ENCODE measurements at places on chromosomes 2 and 18. TPM values are rescaled to one million over a fixed set of nuclear protein-coding genes. Genes with fewer than 3 reads are reported as not detected.

DNA sequence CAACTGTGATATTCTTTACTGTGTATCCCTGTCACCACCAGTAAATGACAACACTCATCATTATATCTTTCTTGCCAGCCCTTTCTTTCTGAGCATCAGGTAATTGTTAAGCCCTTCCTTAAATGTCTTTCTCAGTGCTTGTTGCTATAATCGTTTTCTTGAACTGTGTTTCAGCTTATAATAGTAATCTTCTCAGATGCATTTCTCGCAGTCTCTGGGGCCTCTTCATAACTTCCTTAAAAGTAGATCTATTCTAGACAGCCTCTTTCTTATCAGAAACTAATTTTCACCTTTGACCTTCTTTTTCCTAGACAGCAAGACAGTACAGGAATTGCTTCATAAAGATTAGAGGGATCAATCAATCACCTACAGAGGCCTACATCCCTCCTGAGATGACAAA, 648.1 kb downstream of the CPS1 start:
- no peak for DNase-seq
- H3K36me3 ChIP-seq: no peaks in the 10 kb centered on the region
- H3K27me3 ChIP-seq: no peaks in the 10 kb centered on the region
- peaks cover 8% of the 10 kb centered on the region for H3K4me1 ChIP-seq
- no peak overlapping the region for H3K4me3 ChIP-seq

DNA sequence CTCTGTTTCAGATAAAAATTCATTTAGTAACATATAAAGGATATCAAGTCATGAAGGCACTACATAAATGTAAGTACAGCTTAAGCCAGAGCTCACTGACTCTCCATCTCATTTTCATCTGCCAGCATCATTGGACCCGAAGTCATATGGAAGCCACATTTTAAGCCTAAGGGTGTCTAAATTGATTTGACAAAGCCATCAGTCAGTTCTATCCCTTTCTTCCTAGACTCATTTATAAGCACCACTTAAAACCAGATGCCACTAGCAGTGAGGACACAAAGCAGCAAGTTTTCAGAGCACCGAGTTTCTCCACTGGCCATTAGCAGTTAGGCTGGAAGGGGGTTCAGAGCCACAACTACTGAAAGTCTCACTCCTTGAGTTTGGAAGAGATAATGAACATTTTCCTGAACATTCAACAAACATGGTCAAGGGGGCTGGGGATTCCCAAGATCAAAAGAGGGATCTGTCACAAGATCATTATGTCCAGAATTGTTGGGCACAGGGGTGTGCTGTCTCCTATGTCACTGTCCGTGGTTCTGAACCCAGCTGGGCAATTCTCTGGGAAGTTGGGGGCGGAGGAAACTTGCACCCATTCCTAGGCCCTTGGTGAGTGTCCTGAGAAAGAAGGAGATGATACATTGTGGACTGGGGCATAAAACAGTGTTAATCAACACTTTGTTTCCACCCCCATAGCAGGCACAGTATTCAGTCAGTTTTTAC, 158.5 kb upstream of the LMAN1 start:
- H3K27ac ChIP-seq: peak overlapping the region; percentile 87
- H3K36me3 ChIP-seq: no peaks in the 10 kb centered on the region
- H3K4me1 ChIP-seq: peaks cover 26% of the 10 kb centered on the region
- H3K27me3 ChIP-seq: no peaks in the 10 kb centered on the region
- DNase-seq: peak; percentile 75

- no peaks in the 10 kb centered on the region for H3K27me3 ChIP-seq
- H3K27ac ChIP-seq: no peak overlapping the region
- no peaks in the 10 kb centered on the region for H3K4me1 ChIP-seq
- no peak overlapping the region for H3K4me3 ChIP-seq
- H3K36me3 ChIP-seq: no peaks in the 10 kb centered on the region
- DNase-seq: peak; percentile 76
These were observed 63.0 kb upstream of the TWIST2 start for GRCh38 chr2:238784671-238785527.

CIB4 gene
- total RNA-seq: not detected

CCDC102B gene
- 8.2 TPM for total RNA-seq

All from cardiac muscle cell (in vitro differentiated cells and primary cell).